MV-4-11 (cell line): ENCODE measurements at places on chromosomes 7 and 10.

DNA sequence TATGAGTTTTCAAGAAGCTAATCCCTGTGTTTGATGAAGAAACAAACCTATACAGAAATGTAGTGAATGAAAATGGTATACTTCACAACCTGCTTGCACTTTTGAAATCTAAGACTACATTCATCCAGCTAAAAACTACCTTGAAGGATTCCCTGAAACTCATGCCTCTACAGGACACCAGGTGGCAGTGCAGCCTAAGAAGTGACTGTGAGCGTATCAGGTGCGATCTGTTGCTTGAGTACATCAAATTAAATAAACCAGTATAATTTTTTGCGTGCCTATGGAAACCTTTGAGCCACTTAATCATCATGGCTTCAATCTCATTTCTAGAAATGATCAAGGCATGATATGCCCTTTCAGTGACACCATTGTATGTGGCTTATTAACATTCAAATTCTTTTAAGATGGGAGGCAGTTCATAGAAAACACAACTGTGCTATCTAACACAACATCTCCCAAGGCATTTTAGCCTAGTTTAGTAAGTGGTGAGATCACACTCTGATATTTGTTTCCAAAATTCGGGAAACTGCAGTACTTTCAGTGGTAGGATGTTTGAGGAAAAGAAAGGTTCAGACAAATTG lies 57.4 kb downstream of the PPP1R17 start:
- DNase-seq: peak; percentile 50

DNA sequence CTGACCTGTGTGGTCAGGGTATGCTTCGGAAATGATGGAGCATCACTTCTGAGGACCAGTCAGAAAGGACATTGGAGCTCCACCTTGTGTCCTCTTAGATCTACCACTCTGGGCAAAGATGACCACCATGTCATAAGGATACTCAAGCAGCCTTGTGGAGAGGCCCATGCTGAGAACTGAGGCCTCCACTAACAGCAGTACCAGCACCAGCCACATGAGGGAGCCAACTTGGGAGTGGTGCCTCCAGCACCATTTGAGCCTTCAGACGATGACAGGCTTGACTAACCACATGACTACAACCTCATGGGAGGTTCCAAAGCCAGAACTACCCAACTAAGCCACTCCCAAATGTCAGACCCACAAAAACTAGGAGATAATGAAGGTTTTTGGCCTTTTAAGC lies 116.0 kb downstream of the NPTX2 start:
- peak; percentile 57 for DNase-seq

DNA sequence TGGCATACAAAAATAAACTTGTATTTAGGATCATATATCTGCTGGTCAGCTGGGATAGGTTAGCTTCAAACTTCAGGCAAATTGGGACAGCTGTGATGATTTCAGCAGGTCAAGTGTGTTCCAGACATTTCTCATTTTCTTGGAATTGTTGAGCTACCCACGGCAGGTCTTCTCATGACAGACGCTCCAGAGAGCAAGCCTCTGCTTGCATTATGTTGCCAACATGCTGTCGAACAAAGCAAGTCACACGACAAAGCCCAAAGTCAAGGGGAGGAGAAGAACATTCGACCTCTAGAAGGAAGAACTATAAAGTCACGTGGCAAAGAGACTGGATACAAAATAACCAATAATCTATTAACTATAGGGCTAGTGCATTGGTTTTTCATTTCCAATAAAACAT lies 103.5 kb downstream of the RAB18 start:
- DNase-seq: no peak

DNA sequence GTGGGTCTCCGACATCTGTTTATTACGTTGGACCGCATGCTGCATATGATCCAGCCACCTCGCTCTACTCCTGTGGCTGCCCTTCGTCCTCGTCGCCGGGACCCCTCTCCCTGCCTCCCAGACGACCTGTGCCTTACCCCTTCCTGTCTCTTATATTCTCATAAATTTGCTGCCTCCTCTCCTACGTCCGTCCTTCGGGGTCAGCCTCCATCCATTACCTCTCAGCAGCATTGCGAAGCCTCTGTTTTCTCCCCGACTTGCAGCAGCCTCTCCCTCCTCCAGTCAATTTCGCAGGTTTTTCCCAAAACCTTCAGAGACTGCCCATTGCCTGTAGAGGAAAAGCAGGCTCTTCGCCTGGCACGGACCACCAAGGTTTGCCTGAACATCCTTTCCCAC lies 39.4 kb upstream of the LEP start:
- no peak for DNase-seq

DNA sequence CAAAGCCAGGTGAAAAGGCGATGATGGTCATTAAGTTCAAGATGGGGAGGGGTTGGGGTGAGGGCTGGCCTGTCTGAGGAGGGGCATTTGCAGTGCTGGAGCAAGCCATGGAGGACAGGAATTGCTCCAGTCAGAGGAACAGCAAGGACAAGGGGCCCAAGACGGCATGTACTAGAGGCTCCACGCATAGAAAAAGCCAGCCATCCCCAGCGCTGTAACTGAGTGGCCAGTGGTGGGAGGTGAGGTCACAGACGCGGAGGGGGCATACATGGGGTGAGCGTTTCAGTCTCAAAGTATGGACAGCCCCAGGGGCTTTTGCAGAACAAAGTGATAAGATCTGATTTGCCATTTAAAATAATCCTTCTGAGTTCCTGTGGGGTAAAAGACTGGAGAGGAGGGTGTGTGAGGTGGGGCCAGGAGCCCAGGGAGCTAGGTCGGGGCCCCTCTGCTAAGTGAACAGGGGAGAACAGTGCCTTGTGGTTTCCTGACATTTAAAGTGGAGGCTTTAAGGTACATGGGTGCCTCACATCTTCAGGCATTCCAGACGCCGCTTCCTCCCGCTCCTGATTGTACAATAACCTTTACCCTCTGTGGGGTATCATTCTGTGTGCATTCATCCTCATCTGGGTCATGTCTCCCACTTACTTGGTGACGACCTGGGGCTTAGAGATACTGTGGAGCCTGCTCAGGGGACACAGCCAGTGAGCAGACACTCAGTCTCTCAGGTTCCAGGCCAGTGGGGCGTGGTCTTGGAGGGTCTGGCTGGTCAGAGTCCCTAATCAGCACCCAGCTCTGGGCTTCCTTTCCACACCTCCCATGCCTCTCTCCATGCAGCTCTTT lies 105.6 kb upstream of the GPR26 start:
- DNase-seq: no peak

GRCh38 chr10:17841050-17841449 lies 31.9 kb downstream of the MRC1 start:
- no peak for DNase-seq

DNA sequence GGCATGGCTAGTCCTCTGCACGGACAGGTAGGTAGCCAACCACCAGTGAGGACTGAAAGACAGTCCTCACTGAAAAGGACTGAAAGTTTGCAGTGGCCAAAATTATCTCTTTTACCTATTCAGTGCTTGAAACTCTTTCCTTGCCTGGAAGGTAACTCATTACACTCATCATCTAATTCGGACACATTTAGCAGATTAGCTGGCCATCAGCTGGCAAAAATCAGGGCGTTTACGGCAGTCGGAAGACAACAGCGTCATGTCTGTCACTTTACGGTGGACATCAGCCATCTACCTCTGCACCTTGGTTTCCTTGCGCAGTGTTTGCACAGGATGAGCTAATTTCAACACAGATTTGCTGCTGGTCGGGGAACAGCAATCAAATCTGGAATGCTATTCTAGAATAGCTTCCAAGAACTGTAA lies 740 bp downstream of the ANXA7 start:
- DNase-seq: no peak

DNA sequence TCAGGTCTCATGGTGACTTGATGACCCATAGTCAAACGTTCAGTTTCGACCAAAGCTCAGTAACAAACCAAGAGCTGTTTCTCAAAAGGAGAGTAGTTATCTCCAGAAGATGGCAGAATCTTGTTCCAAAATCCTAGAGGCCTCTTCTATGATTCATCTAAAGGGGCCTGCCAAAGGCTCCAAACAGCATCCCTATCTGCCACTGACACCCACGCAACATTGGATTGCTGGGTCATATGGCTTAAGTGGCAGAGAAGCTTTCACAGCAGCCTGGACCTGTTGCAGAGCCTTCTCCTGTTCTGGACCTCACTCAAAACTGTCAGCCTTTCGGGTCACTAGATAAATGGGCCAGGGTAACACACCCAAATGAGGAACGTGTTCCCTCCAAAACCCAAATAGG lies 54.0 kb upstream of the LRRC18 start:
- DNase-seq: no peak

DNA sequence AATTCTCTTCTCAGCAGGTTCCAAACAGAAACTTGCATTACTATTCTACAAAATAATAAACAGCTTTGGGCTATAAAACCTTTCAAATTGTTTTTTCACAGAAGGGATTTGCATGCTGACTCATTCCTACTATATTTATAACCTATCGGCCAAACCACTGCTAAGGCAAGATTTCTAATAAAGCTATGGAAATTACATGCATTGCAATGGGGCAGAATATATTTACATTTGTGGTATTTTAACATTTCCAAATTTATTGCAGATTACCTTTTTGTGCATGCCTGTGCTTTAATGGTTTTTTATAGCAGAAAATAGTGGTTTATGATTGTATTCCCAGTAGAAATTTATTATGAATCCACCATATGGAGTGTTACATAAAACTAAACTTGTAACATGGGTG lies 69.0 kb upstream of the NPVF start:
- DNase-seq: no peak
